NCI-H1092 (cell line): ENCODE measurements at places on chromosomes 7 and 10.

- DNase-seq = no peak
Observed at GRCh38 chr7:33516568-33516967, 387.2 kb downstream of the BBS9 start.

DNA sequence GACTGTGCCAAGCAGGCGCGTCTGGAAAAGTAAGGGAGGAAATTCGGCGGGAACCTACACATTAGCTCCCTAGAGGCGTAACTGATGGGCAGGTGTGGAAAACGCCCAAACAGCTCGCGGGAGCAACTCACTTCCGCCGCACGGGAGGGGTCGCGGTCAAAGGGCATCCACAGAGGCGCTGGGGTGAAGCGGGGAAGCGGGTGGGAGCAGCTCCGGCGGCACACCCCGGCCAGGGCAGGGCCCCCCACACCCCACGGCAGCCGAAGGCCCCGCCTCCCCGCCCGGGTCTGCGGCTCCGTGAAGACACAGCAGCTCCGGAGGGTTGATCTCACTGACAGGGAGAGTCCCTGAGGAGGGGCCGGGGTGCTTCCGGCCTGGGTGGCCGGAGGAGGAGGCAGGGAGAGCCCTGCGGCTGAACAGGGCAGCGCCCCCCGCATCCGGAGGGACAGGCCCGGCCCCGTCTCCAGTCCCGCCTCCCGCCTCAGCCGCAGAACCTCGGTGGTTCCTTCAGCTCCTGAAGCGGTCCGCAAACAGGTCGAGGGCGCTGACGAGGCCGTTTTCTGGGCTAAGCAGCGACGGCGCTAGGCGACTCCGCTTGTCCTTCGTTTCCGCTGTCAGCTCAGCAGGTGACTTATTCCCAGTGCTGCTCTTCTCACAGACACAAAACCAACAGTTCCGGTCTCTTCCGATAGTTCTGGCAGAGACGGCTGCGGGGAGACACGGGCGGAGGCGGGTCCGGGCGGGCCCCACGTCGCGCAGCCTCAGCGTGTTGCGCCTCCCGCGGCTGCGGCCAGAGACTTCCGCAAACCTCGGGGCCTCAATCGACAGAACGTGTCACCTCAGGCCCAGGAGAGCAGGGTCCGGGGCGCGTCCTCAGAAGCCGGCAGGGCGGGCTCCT, 276.1 kb downstream of the DNAJB6 start:
- no peak for DNase-seq

GRCh38 chr7:143259765-143260164, 3.5 kb upstream of the GSTK1 start:
- DNase-seq = no peak

DNA sequence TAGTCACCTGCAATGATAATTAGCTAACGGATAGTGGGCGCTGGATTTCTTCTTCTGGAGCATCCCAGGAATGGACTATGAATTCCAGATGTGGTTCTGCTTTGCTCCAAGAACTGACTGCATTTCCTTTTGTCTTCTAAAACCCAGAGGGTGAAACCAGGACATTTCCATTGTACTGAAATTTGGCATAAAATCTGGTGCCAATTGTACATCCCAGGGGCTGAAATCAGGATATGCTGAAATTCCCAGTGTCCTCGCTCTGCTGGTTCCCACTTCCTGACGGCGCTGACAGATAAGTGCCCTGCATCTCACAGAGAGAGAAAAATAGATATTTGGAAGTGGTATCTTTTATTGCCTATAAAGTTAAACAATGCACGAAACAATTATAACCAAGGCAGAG, 31.9 kb downstream of the RBM20 start:
- DNase-seq = no peak

DNA sequence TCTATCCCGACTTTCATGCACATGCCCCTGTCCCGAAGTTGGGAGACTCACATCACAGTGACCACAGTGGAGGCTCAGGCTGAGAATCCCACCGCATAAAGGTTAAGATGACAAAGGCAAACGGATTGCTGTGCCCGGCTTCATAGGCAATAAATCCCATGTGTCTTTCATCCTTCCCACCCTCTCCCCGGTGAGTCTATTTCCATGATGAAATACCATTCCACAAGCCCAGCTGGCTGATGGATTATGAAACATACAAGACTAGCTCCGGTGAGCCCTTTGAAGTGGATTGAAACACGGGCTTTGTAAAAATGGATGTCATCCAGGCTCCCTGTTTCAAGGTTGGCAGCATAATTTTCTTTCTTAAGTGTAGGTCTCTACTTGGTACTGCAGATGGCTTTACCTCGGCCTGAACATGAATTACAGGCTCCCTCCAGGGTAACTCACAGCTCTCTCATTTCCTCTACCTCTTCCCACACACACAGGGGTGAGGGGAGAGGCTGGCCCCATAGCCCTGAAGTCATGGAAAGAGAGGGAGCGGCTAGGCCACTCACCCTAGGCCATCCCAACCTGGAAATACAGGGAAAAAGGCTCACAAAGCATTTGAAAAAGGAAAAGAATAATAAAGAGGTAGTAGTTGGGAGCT, 92.0 kb upstream of the CALN1 start:
- DNase-seq = no peak

DNA sequence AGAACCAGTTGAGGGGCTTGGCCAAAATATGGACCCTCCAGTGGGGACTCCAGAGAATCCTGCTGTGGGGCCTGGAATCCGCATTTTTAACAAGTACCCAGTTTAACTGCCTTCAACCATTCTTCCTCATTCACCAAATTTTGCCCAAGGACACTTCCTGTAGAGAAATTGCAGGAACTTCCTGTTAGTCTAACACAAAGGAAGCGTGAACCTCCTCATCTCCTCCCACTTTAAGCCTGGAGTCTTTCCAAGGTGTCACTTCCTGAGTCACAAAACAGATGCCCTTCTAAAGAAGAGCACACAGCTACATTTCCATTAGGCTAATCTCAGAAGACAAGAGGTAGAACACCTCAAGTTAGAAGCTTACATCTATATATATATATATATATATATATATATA, 188.4 kb downstream of the PPP1R17 start:
- no peak for DNase-seq

DNA sequence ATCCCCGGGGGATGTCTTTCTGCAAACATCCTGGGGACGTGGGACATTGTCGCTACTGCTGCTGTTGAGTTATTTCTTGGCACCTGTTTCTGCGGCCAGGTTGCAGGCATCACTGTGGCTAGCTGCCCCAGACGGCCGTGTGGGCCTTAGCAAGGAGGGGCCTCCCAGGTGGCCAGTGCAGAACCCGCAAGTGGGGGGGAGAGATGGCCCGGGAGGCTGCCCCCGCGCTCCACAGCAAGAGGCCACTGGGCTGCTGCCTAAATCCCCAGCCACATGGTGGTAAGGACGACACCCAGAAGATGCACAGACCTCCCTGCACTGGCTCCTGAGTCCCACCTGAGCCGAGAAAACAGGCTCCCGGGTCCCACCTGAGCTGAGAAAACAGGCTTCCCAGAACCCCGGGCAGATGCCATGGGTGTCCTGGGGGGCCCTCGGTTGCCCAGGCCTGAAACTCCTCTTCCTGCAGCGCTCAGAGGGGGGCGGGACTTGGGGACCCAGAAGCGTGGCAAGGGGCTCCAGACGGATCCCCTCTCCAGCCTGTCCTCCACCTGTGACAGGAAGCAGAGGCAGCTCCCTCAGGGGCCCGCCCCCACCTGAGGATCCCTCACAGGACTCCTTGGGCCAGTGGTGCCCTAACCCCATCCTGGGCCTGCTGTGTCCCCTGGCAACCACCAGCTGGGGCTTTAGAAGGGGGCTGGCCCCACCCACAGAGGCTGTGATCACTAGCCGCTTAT, 952 bp upstream of the MAFK start:
- DNase-seq = no peak

DNA sequence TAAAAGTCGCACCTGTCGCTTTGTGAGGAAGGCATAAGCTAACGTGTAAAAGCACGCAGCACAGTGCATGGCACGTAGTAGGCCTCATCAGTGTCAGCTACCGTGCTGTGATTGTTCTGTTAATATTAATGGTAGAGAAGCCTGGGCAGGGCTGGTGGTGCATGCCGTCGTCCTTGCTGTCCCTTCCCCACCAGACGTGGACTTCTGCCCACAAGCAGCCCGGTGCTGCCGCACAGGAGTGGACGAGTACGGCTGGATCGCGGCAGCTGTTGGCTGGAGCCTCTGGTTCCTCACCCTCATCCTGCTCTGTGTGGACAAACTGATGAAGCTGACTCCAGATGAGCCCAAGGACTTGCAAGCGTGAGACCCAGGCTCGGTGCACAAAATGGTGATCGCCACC, 4.7 kb upstream of the ATP6V0A4 start:
- DNase-seq = no peak

- DNase-seq = no peak
Observed at GRCh38 chr7:11182736-11183135, 209.1 kb downstream of the PHF14 start.

DNA sequence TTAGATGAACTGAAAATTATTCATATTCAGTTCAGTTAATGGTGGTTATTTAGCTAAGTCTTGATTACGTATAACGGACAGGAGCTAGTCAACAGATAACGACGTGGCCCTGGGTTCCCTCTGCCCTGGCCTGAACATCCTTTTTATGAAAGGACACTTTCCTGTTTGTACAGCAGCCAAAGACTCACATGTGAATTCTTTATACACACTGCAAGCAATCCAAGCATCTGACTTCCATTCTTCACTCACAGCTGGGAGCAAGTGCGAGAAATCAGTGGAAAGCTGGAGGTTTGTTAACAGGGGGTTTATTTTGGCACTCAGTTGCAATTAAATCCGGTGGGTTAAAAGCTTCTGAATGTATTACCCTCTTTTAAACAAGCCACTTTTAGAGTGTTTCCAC, 148.1 kb upstream of the GDF10 start:
- DNase-seq = no peak

DNA sequence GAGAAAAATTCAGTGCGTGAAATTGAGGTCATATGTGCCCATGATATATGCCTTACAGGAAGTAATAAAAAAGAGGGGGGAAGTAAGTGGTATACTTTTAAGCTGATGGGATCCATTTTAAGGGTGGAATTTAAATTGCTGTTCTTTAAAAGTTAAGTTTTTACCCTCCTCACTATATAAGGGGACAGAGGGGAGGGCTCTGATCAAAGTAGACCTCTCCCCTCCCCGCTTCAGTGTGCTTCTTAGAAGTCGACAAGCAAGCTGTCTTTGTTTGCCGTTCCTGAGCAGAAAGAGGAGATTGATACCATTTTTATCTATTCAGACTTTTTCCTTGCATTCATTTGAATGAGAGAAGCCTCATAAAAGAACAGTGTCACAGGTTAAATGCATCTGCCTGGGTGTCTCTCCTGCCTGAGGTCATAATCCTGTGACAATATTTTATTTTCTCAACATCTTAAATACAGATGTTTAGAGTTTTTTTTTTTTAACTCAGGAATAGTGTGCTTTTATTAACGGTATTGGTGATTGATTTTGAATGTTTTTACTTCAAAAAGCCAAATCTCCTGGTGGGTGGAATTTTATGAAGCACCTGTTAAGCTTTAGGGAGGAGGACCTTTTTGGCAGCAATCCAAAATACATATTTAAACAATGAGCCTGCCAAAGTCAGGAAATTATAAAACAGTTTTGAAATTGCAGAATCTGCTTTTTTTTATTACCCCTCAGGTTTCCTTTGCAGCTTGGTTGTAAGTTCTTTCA, 141.7 kb downstream of the KAT6B start:
- DNase-seq = peak; percentile 54

DNA sequence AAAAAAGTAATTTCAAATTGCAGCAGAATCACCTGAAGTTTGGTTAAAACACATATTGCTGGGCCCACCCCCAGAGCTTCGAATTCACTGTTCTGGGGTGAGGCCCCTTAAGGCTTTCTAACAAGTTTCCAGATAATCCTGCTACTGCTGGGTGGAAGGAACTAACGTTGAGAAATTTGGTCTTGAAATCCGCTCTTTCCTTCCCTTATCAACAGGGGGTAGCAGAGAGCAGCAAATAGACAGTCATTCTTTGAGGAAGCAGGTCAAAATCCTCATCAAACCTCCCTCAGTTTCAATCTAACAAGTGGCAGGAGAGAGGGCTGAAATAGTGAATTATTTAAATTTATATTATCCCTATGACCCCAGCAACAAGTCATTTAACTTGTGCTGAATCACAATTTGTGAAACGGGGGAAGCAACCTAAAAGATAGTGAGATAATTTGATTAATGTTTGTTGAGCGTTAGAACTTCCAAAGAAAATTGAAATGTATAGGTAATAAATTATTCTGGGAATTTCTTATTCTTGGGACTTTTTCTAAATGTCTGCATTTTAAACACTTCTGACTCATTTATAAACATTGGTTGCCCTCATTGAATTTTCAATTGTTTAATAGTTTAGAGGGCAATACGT, 21.7 kb upstream of the MALSU1 start:
- DNase-seq = peak; percentile 47

DNA sequence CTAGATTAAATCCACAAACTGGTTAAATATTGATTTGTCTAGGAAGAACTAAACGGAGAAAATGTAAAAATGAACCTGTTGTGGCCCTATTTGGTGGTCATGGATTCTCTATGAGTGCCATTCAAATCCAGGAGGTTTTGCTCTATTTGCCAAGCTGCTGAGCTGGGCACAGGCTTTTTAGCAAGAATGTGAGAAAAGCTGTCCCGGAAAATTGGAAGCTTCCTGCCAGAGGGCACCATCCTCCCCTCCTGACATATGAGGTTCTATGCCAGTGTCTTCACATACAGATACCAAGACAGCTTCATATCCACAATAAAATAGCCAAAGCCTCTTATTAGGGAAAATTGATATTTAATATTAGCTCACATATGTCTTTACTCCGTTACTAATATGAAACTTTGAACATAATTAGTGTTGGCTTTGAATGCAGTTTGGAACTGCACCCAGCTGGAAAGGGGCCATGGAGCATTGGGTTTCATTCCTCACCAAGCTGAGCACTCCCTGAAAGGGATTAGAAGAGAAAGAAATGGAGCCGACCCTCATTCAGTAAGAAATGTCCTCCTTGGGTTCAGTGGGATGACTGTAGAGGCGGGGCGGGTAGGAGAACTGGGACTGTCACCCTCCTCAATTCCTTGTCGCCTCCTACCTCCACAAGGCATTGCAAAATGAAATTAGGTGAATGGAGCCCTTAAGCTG, 47.8 kb downstream of the NRCAM start:
- DNase-seq = peak; percentile 60

DNA sequence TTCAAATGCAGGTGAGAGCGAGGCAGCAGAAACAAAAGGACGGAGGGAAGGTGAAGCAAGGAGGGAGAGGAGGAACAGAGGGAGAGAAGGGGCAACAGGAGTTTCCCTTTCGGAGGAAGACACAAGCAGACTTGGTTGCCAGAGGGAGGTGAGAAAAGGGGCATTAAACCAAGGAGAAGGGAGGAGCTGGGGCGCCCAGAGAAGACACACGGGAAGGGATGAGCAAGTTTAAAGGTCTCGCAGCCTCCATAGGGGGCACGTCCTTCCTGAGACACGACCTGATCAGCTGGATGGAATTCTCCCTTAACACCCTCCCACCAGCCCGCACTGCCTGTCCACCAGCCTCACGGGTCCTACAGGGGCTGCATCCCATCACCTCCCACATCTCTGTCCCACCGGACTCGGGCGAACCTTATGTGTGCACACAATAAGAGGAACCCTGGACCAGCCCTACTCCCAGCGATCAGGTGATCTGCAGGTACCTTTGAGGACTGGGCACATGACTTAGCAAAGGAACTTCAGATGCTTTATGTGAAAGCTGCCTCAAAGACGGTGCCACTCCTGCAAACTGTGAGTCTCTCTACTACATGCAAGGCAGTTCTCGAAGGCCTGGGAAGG, 251.2 kb downstream of the TNS3 start:
- DNase-seq = no peak
